Foreskin keratinocyte (primary cell): ENCODE measurements at places on chromosomes 7 and 10. TPM values are rescaled to one million over a fixed set of nuclear protein-coding genes. Genes with fewer than 3 reads are reported as not detected.

- no peak for DNase-seq
Measured at GRCh38 chr7:73701357-73701995, 18.0 kb downstream of the STX1A start.

DNA sequence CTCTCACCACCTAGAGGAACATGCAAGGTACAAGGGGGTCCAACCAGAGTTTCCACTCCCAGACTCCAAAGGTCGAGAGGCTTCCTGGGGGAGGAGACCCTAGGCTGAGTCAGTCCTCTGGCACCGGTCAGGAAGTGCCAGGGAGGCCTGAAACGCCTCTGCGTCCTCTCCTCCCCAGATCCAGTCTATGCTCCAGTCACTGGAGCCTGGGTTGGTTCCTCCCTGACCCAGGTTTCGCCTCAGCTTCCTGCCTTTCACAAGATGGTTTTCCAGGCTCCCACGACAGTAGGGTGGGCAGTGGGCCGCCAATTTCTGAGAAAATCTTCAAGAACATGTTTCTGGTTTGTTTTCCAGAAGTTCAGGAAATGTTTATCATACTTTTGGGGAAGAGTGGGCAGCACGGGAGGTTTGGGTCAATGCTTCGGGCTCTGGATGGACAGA, 30.0 kb downstream of the DUSP5 start:
- no peak for DNase-seq

DNA sequence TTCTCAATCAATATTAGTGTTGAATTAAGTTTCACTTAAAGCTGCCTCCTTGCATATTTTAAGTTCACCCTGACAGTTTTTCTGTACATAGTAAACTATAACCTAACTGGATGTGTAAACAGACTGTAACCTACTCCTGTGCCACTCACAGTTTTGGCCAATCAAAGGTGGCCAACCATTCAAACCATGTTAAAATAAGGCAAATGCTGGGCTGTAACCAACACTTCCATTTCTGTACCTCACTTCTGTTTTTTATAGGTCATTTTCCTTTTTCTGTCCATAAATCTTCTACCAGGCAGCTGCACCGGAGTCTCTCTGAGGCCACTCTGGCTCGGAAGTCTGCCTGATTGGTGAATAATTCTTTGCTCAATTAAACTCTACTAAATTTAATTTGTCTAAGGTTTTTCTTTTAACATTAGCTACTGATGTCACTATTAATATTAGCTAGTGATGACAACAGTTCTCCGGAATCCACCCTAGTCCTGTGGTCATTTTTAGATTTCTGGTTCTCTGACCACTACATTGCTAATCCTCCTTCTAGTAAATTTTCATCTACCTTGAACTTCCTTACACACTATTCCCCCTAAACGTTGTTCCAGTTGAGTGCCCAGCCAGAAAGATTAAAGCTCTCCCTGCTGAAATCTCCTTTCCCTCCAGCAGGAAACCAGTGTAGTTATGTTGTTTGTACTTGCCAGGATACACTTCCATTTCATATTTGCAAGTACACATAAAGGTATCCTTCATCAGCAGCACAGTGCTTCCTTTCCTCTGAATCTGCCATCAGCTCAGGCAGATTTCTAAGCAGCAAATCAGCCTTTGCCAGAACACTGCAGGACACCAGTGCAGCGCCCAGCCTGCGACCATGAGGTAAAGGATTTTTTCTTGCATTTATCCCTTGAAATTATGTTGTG, 18.6 kb upstream of the IFIT2 start:
- DNase-seq = peak; percentile 22

ASZ1 gene
- not detected in 2 replicates for total RNA-seq

- no peak for DNase-seq
Measured at GRCh38 chr10:119619215-119619614, 22.5 kb upstream of the TIAL1 start.

CPXM2 gene
- not detected in 2 replicates for total RNA-seq

SLC16A9 gene
- total RNA-seq = 7.6 and 21.9 TPM in 2 replicates

GRCh38 chr7:142876236-142876960, 9.1 kb downstream of the TRPV6 start:
- no peak for DNase-seq

ENTPD7 gene
- 11.8 and 13.3 TPM in 2 replicates for total RNA-seq

DNA sequence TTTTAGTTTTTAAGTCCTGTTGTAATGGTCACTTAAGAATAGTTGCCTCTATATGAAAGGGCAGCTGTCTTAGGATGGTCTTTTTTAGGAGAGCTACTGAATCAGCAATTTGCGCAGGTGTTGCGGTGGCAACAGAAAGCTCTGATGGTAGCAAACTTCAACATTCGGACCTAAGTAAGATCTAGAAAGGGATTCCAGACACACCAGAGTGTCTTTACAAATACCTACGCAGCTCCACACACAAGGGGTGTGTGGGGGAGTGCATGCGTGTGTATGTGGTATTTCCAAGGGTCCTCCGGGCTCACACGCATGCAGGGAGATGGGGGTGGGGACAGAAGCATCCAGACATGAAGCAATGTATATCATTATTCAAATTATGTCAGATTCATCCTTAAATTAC, 438.6 kb upstream of the MGMT start:
- no peak for DNase-seq

DNA sequence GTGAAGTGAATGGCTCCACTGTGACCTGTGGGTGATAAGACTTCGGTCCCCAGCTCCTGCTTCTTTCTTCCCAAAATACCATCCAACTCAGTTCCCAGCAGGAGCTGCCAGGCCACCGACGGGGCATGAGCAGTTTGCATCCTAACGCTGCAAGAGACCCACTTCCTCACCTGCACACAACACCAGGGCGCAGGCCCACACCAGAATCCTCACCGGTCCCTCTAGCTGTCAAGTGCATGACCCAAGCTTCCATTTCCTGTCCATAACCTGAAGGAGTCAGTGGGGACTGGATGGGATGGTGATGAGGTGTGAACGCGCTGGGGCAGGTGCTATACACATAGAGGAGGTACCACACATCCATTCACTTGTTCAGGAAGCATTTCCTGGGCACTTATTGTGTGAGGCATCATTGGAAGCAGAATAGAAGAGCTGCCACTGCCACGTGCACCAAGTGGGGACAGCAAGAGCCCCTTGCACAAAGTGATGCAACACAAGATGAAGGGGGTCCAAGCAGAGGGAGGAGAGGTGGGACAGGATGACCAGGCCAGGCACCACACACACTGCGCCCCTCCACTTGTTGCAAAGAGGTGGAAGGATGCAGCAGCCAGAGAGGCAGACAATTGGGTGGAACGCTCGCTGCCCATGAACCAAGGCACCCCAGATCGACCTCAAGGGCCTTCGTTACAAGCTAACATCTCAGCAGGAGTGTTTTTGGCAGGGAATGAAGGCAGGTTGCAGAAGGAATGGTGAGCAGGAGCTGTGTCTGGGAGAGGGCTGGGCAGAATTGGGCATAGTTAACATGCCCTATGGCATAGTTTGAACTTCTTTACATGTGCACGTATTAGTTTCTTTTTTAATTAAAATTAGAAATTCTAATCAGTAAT, 605.8 kb upstream of the MGMT start:
- no peak for DNase-seq

GRCh38 chr7:16062269-16062668, 359.1 kb downstream of the CRPPA start:
- DNase-seq = no peak

IFIT1 gene
- 70.6 and 111 TPM in 2 replicates for total RNA-seq

SP4 gene
- total RNA-seq = 3.4 and 4.1 TPM in 2 replicates

DNA sequence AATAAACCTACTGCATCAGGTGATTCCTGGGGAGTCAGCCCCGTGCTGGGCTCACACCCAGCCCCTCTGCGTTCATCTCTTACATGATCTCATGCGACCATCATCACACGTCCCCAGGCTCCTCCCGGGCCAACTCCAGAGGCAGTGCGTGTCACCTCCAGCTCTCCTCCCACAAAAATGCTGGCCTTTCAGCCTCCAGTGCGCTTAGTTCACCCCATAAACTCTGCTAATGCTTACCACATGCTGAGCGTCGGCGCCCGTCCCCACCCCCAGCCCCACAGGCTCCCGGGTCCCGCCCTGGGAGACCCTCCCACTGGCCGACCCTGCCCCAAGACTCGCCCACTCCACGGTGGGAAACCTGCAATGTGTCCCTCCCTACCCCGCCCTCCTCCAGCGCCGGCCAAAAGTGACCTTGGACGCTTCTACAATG, 816 bp upstream of the SDK1 start:
- DNase-seq = no peak

DNA sequence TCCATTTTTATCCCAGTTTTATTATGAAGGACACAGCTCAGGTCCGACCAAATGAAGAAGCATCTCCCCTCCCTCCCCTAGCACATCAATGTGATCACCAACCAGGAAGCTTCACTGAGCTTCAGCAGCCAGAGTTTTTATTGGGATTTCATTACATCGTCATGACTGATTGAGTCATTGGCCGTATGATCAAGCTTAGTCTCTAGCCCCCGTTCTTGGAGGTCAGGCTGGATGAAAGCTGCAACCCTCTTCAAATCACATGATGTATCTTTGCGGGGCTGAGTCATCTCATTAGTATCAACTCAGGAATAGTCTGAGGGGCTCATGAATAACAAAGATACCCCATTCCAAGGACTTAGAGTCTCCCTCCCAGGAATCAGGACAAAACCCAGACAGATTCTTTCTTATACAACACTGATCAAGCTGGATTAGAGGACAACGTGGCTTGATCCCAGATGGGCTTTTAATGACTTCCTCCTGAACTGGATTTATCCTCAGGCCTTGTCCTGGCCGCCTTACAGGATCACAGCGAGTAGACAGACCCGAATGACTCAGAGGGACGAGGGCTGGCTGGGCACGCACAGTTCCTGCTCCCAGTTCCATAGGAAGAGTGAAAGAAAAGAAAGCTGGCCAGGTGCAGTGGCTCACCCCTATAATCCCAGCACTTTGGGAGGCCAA, 14.5 kb downstream of the LIMK1 start:
- DNase-seq = peak; percentile 91

GGCT gene
- 62.7 and 78.3 TPM in 2 replicates for total RNA-seq

DNA sequence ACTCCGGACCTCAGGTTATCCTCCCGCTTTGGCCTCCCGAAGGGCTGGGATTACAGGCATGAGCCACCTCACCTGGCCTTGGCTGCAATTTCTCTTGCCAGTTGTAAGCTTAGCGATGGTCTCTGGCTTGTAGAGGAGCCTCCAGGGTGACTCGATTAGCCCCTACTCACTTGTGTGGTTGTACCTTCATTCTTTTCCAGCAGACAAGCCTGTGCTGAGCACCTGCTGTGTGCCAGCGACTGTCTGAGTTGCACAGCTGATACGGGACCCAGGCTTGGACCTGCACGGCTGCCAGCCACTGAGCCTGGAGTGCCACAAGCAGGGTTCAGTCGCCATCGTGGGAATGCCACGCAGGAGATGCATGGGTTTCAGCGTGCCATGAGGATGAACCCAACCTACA, 42.0 kb upstream of the DNAJB6 start:
- no peak for DNase-seq

GRCh38 chr7:154304740-154305700, 252.8 kb downstream of the DPP6 start:
- no peak for DNase-seq

HOXA7 gene
- total RNA-seq = 13.1 and 13.3 TPM in 2 replicates

GRCh38 chr7:105985672-105986215, 22.7 kb downstream of the CDHR3 start:
- no peak for DNase-seq

GRCh38 chr7:100127866-100128636, 1.3 kb downstream of the MBLAC1 start:
- DNase-seq = no peak

DNA sequence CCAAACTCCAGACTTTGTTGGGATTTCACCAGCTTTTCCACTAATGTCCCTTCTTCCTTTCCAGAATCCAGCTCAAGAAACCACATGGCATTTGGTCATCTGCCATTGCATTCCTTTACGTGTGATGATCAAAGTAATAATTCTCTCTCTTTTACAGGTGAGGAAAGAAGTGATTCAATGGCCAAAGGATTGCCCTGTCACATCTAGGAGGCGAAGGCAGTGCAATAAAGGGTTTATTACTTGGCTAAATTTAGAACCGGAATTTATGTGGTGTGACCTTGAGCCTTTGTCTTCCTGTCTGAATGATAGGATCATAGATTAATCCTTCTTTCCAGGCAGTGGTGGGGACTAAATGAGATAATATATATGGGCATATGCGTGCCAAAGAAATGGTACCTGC, 58.3 kb upstream of the COBL start:
- no peak for DNase-seq

- no peak for DNase-seq
Measured at GRCh38 chr10:6602700-6603084, 22.6 kb upstream of the PRKCQ start.

DNA sequence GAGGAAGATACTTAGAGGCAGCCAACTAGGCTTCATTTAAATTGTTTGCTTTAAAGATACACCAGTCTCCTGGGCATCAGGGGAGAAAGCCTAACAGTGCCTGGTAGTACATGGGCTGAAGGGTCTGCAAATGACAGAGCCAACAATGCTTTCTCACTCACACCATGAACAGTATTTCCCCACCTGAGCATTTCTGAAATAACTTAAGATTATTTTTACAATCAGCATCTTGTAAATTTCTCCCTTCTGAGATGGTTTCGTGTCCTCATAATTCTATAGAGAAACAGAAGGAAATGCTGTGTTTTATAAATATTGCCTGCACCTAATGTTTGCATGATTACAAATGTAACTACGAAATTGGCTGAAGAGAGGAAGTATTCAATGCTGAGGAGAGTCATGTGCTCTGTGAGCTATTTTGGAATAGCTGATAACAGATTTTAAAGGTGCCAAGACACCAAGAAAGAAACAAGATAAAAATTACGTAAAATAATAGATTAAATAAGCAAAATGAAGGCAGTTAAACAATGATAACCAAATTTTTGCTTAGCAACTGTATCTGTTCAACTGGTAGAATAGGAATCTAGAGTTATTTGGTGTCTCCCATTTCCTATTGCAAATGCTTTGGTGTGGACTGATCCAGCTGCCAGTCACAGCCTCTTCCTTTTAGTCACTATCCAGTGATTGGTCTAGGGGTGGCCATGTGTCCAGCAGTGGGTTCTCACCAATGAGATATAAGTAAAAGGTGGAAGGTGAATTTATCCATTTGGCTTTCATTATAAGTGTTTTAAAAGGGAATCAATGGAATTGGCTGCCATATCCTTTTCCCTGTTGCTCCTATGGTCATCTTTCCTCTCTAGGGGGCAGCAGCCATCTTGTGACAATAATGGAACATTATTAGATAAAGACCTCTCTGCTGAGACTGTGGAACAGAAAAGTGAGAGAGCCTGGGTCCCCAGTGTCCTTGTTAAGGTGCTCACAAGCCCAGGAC, 167.9 kb upstream of the SLC26A5 start:
- peak; percentile 9 for DNase-seq

GRCh38 chr10:7193369-7193768, 217.5 kb downstream of the SFMBT2 start:
- no peak for DNase-seq

DNA sequence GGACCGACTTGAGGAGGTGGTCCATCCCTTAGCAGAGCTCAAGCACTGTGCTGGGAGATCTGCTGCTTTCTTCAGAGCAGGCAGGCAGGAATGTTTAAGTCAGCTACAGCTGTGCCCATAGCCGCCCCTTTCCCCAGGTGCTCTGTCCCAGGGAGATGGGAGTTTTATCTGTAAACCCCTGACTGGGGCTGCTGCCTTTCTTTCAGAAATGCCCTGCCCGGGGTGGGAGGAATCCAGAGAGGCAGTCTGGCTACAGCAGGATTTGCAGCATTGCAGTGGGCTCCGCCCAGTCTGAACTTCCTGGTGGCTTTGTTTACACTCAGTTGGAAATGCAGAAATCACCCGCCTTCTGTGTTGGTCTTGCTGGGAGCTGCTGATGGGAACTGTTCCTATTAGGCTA, 51.2 kb upstream of the SEMA3A start:
- DNase-seq = no peak

NUTM2E gene
- total RNA-seq = 0.20 and 0.28 TPM in 2 replicates

- no peak for DNase-seq
Measured at GRCh38 chr10:97016728-97017473, 168.9 kb downstream of the SLIT1 start.

ADCYAP1R1 gene
- total RNA-seq = not detected in 2 replicates
